ENCODE measurements at places on chromosomes 6 and 20.

GRCh38 chr6:3804964-3805363, 44.2 kb upstream of the FAM50B start:
- no peak for DNase-seq

DNA sequence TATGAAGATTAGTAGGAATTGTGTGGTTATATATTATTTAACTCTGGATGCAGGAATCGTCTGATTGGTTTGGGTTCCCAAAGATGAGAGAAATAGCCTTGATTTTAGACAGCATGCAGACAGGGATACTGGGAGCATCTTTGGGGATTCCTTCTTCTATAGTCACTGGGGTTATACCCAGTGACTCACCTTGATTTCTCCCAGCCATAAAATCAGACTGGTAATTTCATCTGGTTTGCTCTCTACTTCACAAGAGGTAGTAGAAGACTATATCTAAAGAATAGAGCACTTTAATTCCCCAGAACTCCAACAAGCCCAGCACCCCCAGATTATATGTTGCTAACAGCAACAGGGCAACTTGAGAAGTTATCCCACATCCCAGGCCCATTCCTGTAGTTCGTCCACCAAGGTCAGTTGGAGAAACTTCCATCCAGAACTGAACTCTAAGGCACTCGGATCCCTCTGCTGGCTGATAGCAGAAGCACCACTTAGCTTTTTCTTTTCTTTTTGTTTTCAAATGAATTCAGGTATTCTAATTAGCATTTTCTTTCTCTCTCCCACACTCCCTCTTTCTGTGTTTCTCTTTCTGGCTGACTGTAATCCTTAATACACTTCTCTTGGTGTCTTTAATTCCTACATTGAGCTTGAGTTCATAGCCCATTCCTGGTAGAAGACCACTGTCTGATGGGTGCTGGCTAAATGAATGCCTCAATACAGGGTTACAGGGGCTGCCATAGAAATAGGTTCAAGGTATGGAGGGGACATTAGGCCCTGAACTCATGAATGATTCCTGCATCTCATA, 20.4 kb upstream of the EFHC1 start:
- DNase-seq, result peak; percentile 57

GRCh38 chr6:108788416-108788815, 59.8 kb upstream of the ARMC2 start:
- DNase-seq, result no peak

GRCh38 chr20:32244150-32244823, 33.2 kb upstream of the KIF3B start:
- DNase-seq, result no peak

GRCh38 chr20:51184289-51184688, 161.4 kb upstream of the KCNG1 start:
- no peak for DNase-seq

- no peak for DNase-seq
Observed at GRCh38 chr6:56022678-56023077, 147.3 kb upstream of the BMP5 start.

DNA sequence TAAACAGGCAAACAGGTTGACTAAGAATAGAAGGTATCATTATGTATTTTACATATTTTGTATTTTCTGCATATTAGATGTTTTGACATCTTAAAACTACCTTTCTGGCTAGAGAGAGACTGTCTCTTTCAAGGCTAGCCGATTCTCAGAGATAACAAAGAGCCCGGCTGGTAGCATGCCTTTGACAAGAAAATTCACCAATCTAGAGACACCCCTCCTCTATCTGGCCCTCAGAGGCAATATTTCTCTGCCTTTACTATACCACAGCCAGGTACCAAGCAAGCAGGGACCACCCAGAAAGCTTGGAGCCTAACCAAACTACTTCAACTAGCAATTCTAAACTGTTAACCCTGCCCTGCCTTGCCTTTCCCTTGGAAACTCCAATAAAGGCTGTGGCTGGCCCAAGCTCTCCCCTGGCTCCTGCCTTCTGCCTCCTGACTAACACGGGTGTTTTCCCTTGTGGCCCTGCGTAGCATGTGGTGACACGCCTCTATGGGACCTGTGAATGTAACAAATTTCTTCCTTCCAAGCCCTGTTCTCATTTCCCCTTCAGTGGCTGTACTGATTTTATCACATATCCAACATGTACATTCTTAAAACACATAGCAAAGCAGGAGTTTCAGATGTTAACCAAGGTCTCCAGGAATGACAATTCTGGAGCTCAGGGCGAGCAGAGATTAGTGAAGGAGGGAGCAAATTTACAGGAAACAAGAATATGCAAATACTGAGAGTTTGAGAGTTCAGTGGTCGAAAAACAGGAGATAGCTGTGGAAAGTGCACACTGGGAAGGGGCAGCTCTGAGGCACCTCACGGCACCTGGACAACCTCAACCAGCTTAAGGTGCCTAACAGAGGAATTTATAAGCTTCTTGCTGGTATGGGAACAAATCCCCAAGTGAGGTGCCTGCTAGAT, 120.8 kb downstream of the BACH2 start:
- DNase-seq, result no peak

- no peak for DNase-seq
Observed at GRCh38 chr6:134474955-134475354, 157.0 kb upstream of the SGK1 start.

DNA sequence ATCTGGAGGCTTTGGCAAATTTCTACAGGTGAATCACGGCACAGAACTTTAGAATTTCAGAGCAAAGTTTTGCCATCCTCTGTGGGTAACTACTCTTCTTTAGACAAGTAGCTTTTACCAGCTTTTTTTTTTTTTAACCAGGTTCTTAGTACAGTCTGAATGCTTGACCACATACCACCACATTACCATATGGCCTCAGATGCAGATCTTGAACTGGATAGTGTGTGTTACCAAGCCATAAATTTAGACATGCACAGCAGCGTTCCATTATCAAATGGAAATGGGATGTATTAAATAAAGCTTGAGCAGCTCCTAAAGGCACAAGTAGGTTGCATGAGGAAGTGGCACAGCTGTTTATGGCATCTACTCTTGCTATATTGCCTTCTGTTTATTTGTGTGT, 38.3 kb upstream of the PRSS16 start:
- no peak for DNase-seq

DNA sequence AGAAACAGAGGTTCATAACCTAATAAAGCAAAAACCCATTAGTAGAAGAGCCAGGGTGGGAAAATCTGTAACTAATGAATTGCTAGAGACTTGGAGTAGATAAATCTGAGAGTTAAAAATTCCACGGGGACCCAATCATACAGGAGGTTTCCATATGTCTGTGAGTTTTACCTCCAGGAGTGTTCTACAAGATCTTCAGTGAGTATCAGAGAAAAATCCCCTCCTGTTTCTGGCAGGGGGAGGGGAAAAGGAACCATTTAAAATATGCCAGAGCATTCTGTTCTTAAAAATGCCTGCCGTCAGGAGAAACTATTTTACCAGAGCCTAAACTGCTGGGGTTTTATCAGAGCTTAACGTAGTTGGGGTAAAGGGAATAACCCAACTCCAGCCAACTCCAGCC, 54.0 kb upstream of the PLN start:
- no peak for DNase-seq

DNA sequence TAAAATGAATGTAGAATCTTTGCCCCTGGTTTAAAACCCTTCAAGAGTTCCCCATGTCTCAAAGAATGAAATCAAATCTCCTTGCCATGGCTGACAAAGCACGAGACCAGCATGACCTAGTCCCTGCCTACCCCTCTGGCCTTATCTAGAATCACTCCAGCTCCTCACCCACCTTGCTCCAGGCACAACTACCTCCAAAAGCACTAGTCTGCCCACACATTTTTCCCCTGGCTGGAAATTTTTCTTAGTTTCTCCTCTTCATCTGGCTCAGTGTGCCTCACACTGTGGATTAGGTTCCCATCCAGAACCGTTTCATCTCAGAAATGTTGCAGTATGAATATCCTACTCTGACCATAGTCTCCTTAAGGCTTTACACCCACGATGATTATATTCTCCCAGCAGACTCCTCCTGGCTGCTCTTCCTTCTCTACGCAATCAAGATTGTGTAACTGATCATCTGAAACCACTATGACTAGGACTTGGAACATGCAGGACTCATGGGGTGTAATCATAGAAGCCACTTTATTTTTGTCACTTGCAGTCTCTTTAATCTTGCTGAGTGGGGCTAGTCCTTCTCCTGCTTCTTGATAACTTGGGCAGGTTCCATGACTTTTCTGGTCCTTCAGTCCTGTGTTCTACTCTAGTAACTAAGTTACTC, 7.8 kb upstream of the MRS2 start:
- peak; percentile 32 for DNase-seq

GRCh38 chr6:133632906-133633305, 256.0 kb upstream of the TCF21 start:
- no peak for DNase-seq

DNA sequence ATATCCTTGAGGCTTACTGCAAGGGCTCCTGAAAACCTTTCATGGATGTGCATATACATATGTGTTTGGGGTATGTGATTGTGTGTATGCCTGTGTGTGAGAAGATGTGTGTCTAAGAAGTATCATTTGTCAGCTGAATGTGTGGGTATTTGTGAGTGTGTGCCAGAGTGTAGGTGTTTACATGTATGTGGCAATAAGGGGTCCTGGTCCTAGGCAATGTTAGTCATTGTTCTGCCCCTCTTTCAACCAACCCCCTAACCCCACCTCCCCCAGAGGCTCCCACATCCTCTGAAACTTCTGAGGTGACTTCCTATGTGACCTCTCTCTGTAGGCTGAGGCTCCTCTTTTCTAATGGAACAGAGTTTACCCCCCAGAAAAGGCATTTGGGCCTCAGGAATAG, 186.4 kb downstream of the LRFN2 start:
- DNase-seq, result no peak

- DNase-seq, result no peak
Observed at GRCh38 chr6:106966671-106967640, 7.6 kb downstream of the CD24 start.

DNA sequence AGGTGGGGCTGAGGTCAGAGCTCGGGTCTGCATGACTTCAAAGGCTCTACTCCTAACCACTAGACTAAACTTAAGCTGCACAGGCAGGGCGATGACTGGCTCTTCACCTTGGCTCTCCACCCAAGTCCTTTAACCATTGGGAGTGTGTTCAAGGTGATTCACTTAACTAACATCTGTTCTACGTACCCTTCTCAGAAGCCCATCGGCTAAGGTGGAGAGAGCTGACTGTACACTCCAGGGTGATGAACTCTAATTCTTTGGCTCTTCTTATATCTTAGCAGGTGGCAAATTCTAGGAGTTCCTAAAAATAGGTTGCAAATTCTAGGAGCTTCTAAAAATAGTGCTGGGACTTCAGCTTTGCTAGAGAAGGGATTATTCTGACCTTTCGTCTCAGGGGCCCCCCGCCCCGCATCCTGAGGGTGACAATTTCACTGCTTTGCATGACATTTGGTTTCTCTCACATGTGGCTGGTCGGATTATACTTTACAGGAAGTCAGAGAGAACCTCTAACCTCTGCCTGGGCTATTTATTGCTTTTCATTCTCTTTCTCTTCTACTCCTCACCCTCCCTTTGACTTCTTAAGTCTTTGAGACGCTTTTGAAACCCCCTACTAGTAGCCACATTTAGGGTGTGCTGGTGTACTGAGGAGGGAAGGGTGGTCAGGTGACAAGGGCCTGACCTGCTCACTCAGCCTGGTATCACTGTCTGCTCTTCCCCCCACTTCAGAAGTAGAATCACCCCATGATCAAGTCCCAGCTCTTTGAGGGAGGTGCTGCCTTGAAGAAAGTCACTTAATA, 55.5 kb downstream of the PRDM1 start:
- no peak for DNase-seq

- no peak for DNase-seq
Observed at GRCh38 chr6:170210026-170210390, 80.9 kb downstream of the DLL1 start.

- no peak for DNase-seq
Observed at GRCh38 chr6:164520916-164521315, 788.5 kb downstream of the C6orf118 start.

GRCh38 chr20:51763965-51764602, 4.1 kb downstream of the ATP9A start:
- DNase-seq, result no peak

- no peak for DNase-seq
Observed at GRCh38 chr6:1392813-1393640, 3.7 kb downstream of the FOXF2 start.

DNA sequence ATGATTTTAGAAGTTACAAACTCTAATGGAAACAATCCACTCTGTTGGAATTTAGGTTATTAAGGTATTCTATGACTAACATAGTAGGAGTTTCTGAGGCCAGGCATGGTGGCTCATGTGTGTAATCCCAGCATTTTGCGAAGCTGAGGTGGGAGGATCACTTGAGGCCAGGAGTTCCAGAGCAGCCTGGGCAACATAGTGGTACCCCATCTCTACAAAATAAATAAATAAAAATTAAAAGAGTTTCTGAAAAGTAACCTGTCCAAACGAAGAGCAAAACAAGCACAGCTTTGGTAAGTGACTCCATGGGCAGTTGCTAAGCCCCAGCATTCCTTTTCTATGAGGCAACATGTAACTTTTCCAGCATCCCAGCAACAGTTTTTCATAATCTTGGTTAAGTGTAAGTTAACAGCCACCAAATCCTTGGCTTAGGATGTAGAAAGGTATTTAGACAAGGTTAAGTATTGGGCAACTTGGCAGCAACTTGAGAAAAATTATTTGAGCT, 86.3 kb downstream of the SOX4 start:
- DNase-seq, result no peak

GRCh38 chr6:159832946-159833345, 32.9 kb downstream of the PNLDC1 start:
- no peak for DNase-seq

DNA sequence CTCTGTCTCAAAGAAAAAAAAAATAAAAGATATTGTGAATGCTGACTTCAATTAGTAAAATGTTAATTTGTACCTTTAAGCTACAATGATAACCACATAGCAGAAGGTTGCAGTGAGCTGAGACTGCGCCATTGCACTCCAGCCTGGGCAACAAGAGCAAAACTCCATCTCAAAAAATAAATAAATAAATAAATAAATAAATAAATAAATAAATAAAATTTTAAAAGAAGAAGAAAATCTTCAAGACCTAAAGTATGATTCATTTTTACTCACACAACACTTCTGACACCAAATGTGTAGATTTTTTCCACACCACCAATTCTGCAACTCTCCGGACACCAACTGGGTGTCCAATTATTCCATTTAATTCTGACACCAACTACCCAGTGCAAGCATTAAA, 28.8 kb upstream of the MBOAT1 start:
- no peak for DNase-seq

GRCh38 chr6:43736844-43737243, 33.2 kb upstream of the VEGFA start:
- no peak for DNase-seq

DNA sequence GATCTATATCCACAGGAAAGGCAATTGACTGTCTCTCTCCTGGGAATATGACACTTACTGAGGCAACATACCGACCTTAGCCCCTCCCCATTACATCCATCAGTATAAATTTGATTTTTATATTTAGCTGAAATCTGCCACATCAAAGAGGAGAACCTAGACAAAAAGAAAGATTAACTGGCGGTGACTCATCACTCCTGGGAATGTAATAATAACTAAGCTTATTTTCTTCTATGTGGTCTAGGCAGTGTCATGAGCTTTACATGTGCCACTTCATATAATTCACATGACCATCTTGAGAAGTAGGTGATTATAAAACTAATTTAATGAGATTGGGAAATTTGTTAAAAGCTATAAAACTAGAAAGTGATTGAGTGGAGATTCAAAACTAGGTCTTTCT, 520.0 kb upstream of the HS3ST5 start:
- no peak for DNase-seq
